ENCODE measurements at places on chromosomes 3 and 15.

DNA sequence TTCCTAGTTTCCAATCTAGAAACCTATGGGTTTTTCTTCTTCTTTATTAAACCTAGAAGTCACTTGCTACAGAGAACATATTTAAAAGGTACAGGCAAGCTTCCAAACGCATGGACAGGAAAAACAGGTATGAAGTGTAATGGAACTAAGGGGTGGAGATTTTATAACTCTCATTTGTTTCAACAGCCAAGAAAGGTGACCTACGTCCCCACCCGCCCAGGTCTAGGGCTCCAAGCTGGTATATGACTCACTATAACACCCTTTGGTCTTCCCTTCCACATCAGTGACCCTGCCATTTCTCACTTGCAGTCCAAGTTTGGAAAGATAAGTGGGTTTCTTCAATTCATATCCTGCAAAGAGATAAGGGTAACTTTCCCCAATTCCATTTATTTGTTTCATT, 6.0 kb upstream of the LIPH start:
- no peak for DNase-seq

DNA sequence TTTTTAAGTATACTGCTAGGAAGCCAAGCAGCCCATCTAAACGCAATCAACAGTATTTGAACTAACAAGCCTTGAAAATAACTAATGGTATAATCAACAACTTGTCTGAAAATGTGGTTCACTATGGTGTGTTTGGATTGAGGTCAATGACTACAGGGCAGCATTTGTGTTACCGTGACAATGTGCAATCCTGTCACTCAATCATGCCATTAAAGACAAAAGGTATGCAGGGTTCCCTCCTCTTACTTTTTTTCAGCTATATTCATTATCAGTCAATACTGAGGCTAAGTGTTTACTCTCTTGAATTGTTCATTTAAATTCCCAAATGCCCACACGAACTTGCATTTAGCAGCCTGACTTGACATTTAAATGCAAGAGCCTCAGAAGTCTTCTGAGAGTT, 1099.3 kb upstream of the EPHA6 start:
- DNase-seq, result no peak

GRCh38 chr3:3664935-3665334, 134.3 kb upstream of the LRRN1 start:
- DNase-seq, result no peak

- DNase-seq, result no peak
Observed at GRCh38 chr3:46080969-46081345, 53.7 kb upstream of the XCR1 start.

GRCh38 chr3:14768881-14769280, 49.9 kb upstream of the FGD5 start:
- no peak for DNase-seq

GRCh38 chr15:81183439-81183775, 13.3 kb upstream of the IL16 start:
- no peak for DNase-seq

- DNase-seq, result no peak
Observed at GRCh38 chr3:71549951-71550350, 33.6 kb downstream of the FOXP1 start.

DNA sequence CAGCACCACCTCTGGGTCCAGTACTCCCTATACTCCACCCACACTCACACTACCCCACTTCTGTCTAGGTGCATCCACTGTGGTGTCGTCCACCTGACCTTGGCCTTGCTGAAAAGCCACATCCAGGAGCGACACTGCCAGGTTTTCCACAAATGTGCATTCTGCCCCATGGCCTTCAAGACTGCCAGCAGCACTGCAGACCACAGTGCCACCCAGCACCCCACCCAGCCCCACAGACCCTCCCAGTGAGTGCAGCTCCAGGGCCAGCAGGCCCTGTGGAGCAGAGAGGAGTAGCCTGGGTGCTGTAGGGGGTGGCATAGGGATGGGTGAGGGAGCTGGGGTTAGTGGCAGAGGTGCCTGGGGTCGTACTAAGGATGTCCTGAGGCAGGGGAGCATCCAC, 19.4 kb upstream of the ALPK3 start:
- no peak for DNase-seq

DNA sequence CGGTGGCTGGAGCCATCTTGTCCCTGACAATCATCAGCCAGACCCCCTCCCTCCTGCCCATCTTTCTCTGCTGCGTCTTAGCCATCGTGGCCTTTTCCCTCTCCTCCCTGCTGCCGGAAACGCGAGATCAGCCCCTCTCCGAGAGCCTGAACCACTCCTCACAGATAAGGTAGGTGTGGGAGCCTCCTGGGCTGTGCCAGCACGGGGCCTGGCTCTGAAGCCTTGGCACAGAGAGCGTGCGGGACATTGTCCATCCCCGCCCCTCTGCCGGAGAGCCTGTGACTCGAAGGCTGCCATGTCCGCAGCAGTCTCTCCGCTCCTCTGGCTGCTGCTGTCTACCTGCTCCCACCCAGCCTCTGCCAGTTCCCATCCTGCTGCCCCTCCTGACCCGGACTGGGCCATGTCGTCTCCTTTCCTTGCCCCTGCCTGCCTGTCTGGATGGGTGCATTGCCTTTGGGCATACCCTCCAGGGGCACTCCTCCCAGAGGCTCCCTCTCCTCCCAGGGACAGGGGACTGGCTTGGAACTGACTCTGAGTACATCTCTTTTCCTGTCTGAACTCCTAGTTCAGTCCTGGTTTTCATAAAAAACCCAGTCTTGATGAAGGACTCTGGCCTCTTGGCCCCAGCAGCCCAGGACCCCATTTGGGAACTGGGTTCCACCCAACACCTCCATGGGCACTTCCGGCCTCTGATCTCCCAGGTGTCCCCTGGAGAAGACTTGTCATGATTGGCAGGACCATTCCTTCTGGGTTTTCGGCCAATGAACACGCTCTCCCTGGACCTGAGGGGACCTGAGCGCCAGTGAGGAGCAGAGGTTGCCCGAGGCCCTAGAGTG, 30.0 kb upstream of the XYLB start:
- DNase-seq, result no peak

DNA sequence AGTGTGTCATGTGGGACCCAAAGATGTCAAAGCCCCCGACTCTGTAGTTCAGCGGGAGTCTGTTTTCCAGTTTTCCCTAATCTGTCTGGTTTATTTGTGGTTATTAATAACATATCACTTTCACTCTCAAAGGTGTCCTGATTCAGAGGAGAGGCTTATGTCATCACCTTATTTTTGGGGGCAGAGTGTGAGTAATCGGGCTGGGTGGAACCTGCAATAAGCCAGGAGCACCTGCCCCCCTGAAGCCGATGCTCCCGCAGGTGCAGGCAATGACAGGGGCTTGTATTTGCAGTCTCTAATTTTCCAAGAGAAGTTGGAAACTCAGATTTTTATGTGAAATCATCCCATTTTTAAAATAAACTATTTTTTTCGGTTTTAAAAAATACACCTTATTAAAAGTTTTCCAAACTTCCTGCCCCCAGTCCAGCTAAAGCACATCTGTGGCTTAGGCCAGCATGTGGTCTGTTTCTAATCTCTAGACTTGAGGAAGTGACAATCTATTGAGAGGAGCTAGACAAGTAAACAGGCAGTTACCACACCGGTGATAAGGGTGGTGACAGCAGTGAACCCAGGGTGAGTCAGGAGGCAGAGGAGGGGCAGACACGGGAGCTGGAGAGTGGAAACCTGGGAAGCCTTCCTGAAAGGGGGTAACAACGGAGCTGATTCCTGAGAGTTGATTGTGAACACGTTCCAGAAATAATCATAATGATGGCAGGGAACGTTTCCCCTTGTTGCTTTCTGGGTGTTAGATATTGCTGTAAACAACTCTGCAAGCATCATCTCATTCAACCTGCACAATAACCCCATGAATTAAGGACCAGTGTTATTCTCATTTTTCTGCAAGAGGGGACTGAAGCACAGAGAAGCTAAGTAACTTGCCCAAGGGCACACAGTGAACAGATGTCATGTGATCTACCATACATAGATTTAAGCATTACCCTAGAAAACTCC, 37.2 kb downstream of the BHLHE40 start:
- DNase-seq, result no peak

DNA sequence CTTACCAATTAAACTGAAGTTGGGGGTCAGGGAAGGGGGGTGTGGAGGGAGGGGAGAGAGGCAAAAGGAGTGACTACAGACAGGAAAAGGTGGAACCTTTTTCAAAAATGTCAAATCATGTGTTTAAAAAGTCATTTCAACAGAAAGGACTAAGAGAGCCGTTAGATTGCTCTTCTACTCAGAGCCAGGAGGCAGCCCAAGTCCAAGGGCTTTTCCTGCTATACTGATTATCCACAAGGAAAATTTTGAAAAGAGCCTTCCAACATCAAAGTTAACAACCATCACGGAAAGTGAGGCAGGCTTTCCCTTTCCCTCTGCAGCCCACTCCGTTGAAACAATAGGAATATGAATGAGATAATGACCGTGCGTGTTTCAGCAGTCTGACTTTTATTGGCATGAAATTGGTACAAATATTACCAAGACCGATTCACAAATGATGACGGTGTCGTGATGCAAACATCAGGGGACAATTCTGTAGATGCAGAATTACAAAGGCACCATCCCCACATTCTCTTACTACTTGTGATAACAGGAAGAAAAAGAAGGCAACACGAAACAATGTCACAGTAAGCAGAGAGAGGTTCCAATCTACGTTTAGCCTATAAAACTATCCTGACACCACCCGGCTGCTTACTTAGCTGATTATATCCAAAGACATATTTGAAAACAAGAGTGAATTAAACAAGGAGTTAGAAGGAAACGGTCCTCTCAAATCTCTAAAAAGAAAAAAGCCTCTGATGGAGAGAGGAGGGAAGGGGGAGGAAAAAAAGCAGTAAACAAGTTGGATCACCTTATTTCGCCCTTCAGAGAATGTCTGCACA, 453.7 kb downstream of the FOXP1 start:
- no peak for DNase-seq

DNA sequence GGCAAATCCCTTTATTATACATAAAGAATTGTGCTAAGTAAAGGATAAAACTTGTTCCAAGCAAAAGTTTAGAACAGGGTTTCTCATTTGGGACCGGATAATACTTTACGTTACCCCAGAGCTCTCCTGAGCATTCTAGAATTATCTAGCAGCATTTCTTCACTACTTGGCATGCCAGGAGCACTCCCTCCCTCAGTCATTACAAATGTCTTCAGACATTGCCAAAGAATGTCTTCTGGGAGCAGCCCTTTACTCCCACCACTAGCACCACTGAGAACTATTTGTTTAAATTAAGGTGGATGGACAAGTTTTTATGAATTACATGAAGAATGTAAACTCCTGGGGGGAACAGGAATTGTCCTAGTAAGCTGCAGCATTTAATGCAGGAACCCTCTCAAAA, 516.4 kb downstream of the GBE1 start:
- no peak for DNase-seq

- no peak for DNase-seq
Observed at GRCh38 chr3:73603762-73604171, 21.0 kb downstream of the PDZRN3 start.

DNA sequence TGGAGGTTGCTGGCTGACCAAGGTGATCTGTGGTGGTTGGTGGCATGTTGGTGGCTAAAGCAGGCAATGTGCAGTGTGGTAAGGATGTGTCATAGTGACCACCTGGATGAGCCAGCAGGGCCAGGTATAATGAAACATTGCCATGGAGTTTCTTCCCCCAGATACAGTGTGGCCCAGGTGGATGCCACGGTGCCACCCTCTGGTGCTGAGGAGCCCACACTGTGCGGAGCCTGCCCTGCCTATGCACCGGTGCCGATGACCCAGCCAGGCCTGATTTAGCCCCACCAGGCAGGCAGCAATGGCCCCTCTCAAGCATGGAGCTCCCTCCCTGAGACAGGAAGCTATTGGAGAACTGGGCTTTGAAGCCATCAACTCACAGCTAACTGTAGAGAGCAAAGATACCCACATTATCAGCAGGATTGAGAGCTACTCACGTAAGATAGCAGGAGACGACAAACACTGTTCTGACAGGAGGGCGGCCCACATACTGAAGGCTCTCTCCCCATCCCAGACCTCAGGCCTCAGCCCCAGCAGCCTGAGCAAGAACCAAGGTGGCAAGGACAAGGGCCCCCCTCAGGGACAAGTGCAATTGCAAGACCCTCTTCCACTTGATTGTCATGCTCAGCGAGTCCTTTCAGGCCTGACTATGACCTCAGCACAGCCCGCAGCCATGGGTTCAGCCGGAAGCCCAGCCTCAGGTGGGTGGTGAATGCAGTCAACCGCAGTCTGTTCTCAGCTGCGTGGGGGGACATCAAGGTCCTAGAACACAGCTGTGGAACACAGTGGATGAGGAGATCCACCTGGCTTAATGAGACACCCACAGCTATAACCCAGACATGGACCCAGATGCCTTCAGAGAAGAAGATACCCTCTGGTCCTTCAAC, 82.8 kb upstream of the CDV3 start:
- DNase-seq, result no peak

DNA sequence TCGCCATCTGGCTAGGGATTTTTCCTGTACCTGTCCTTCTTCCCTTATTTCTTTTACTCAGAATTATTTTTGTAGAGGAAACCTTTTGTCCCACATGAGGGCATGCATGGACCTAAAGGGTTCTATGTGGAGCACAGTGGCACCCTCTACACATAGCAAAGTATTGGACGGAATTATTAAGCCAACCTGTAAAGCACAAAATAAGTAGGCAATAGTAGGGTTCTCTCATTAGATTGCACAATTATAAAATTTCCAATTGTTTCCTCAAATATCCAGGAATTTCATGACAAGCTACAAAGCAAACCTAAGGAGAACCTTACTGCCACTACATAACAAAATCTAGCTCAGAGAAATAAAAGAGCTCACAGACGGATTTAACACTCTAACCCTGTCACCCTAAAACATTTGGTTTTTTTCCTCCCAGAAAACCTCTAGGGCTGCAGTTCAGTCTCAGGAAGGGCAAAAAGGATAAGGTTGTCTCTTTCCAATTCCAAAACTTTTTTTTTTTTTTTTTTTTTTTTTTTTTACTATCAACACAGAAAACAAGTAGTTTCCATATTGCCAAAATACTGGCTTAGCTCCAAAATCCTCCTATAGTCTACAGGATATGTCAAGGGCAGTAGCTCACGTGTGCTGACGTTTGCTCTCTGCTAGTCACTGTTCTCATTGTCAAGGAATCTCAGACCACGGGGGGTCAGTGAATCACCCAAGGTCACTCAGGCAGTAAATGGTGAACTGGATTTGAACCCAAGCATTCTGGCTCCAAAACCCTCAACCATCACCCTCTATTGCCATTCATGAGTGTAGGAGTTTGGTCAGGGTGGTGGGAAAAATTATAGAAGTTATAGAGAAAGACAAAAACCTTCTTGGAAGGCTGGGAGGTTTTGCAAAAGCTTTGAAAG, 52.3 kb downstream of the NCEH1 start:
- no peak for DNase-seq

DNA sequence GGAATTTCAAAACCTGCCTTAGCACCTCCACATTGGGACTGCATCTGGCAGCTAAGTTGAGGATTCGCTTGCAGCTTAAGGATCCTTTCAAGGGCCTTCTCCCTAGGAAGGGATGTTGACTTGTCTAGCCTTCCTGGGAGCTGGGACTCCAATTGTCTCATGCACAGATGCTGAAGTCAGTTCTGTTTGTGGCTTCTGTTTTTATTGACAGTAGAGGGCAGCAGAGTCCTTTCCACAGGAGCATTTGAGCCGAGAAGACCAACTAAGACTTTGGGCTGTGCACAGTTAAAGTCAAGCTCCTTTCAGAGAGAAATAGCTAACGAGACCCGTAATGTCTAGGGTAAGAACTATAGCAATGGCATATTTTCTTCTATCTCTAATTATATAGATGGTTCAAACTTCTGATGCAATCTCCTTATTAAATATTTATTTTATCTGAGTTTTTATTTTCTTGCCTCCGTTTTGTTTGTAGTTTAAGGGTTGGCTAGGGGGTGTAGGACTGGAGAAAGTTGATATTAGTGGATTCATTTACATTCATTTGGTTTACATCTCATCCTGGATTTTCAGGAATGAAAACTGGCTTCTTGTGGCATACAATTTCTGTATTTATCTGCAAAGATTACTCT, 59.7 kb upstream of the KBTBD8 start:
- DNase-seq, result peak; percentile 63

GRCh38 chr15:51283026-51283425, 55.4 kb downstream of the CYP19A1 start:
- no peak for DNase-seq

All from right renal pelvis (tissue), 4 donors.